GM12878 (cell line): ENCODE measurements at places on chromosomes 6 and 20. TPM values are rescaled to one million over a fixed set of nuclear protein-coding genes. Genes with fewer than 3 reads are reported as not detected.

DNA sequence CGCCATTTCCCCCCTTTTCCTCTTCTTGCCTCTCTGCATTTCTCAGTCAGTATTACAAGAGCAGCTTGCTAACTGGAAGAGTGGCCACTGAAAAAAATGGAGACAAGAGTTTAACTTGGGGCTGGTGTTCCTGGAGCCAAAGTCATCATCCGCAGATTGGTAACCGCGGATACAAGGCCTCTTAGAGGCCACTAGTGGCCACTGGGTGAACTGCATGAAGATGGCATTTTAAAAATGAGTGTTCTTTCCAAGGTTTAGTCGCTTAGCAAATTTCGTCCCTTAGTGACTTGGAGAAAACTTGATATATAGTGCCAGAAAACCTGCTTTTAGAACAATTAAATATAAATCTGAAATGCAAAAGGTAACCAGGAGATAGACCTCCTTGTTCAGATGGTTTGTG lies 4.8 kb downstream of the F13A1 start:
- no peak for DNase-seq

ZBTB46 gene
- total RNA-seq: 0.92 and 1.0 TPM in 2 replicates

RPS10 gene
- 2,325 and 2,481 TPM in 2 replicates for total RNA-seq

LY6G5B gene
- 11.1 and 16.5 TPM in 2 replicates for total RNA-seq

GRCh38 chr6:134585517-134585873 lies 267.6 kb upstream of the SGK1 start:
- no peak for DNase-seq

DNA sequence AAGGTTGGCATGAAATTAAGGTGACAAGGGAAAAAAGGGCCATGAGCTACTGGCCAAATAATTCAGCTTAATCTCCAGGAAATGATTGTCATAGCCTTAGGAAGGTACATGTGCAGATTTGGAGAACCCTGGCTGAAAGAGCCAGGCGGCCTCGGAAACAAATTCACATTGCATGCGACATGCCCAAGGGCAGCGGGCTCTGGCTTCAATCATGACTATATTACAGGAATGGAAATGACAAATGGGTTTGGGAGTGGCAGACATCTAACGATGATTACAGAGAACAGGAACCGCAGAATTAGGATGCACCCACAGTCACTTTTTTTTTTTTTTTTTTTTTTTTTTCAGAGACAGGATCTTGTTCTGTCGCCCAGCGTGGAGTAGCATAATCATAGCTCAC lies 112.4 kb upstream of the SALL4 start:
- no peak for DNase-seq

OR2J3 gene
- total RNA-seq: not detected in 2 replicates

DNA sequence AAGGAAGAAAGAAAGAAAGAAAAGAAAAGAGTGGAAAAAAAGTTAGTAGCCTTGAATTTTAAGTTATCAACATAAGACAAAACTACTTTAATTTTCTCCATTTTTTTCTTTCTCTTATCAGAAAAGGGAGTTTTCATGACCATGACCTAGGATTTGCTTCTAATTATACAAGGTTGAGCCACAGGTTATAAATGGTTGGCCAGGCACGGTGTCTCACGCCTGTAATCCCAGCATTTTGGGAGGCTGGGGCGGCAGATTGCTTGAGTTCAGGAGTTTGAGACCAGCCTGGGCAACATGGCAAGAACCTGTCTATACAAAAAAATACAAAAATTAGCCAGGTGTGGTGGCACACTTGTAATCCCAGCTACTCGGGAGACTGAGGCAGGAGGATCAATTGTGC lies 7.8 kb upstream of the MTRES1 start:
- DNase-seq: no peak

DNA sequence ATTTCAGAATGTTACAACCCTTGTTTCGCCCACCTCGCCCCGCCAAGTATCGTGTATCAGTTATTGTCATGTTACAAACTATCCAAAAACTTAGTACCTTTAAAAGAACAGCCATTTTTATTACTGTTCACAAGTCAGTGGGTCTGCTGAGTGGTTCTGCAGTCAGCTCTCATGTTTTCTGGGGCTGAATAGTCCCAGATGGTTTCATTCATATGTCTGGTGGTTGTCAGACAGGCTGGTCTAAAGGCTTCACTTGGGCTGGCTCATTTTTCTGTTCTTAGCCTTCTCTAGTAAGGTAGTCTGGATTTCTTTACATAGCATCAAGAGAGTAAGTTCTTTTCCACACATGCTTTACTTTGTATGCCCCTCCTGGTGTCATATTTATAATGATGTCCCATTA lies 8.6 kb downstream of the ZNF292 start:
- no peak for DNase-seq

- no peak for DNase-seq
These were observed 17.9 kb downstream of the C6orf15 start for GRCh38 chr6:31094389-31094881.

DNA sequence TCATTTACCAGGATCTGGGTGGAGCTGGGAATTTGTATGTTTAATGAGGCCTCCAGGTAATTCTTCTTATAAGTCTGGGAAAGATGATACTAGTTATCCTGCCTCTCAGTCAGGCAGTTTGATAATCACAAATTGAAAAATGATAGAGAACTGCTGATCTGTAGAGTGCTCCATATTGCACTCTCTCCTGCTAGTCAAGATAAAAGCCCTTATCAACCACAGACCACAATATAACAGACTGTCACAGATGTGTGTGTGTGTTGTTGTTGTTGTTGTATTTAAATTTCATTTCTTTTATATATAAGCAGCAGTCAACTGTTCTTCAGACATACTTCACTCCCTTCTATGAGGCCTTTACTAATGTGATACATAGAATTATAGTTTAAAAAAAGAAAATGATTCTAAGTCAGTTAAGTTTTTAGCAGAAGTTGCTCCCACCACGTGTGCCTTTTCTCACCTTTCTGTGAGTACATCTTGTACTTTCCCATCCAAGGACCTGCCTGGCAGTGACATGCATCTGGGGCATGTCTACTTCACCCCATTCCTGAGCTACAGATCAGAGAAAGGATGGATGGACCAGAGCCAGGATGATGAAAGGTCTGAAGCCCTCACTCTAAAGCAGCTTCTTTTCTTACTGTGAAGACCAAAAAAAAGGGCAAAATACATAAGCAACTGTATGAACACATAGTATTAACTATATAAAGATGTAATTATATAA lies 29.8 kb downstream of the TENT5A start:
- no peak for DNase-seq

GRCh38 chr6:85866758-85867401 lies 224.2 kb upstream of the SYNCRIP start:
- no peak for DNase-seq

- no peak for DNase-seq
These were observed 377.7 kb downstream of the CDH4 start for GRCh38 chr20:61629602-61630390.

DNA sequence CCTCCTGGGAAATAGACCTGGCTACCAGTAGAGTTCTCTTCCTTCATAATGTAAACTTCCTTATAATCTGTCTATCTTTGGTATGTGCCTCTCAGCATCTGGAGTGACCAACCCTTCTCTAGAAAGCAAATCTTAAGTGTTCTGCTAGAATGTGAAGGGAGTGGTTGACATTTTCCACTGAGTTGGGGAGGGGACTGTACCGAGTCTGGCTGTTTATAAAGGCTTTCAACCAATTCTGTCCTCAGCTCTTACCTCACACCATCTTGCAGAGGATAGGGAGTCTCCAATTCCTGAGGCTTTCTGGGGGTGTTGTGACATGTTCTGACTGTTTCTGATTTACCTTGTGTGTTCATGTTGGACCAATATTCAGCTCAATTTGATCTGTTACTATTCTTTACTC lies 39.6 kb downstream of the FAM217A start:
- no peak for DNase-seq

DNA sequence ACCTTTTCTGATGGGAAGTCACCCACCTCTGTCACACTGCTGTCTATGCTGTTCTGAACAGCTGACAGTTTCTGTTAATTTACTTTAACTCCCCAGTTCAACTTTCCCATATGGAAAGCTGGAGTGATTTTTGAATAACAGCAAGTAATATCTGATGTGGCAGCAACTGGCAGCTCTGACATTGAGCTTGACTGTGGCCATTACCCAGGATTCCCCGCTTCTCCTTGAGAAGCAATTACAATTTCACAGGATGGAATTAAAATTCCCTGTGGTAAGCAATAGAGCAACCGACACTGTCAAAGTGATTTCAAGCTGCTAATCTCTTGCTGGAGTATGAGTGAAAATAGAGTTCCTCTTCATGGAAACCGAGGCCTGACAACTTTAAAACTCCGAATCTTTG lies 348.1 kb upstream of the SOX4 start:
- DNase-seq: no peak

POM121L2 gene
- total RNA-seq: not detected in 2 replicates

GRCh38 chr6:6685249-6686040 lies 96.9 kb downstream of the LY86 start:
- peak; percentile 32 for DNase-seq
